ENCODE measurements at places on chromosomes 2 and 18.

- DNase-seq = no peak
These were observed 95.7 kb upstream of the EPC2 start for GRCh38 chr2:148548716-148549400.

DNA sequence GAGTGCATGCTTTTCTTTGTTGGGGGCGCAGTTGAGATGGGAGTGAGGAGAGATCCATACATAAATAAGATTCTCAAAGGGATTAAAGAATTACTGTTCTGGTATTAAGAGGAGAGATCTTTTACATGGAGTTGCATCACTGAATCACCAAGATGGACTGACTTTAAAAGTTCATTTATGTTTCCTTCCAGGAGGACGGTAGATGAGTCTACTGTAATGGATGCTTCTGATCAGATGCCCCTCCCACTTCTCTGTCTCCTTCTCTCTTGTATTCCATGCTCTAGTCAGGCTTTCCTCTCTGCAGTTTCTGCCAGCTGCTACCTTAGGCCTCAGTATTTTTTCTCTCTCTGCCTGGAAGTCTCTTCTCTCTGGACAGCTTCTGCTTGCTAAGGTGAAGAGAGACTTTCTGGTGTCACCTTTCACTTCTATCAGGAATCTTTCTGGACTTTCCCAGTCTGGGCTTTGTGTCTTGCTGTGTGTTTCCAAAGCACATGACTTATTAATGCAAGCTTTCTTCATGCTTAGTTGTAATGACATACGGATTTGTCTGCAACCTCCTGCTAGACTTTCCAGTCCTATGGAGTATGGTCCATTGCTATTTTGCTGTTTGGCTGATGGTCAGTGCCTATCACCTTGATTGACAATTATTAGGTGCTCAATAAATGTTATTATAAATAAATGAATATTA is 23.6 kb downstream of the FAM171B start:
- no peak for DNase-seq

- no peak for DNase-seq
These were observed 89.8 kb downstream of the HS1BP3 start for GRCh38 chr2:20560891-20561636.

DNA sequence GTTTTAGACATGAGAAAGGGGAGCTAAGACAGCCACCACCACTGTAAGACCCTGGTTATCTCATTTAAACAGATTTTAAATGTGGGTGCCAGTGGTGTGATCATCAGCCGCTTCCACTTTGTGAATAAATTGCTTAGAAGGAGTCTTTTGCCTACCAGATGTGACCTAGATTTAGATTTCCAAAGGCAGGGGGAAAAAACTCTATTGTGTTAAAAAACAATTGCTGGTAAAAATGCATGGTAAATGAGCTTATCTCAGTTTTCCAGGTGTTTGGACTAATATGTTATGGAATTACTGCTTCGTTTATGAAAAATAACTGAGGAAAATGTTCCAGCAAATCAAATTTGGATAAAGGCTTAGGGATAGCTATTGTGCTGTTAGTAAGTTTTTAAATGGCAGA is 466.3 kb upstream of the RAB12 start:
- DNase-seq = no peak

- peak; percentile 92 for DNase-seq
These were observed 55.1 kb upstream of the MAP4K3 start for GRCh38 chr2:39492095-39492590.

- DNase-seq = no peak
These were observed 13.3 kb downstream of the GAREM2 start for GRCh38 chr2:26185954-26186770.

GRCh38 chr18:59015531-59016152 is 124.0 kb upstream of the SEC11C start:
- DNase-seq = no peak

DNA sequence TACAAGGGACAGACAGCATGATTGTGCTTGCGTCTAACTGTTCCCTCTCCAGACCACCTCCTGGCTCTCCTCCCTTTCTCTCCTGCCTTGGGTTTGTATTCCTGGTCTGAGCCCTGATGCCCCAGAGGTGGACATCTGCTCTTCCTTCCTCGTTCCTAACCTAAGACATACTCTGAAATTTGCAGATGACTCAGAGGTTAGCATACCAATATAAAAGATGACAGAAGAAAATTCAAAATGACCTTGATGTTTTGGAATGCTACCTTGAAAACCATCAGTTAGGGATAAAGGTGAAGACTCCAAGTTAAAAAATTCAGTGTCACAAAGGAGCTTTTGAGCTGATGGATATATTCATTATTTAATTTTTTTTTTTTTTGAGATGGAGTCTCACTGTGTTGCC is 12.9 kb downstream of the SMYD1 start:
- DNase-seq = no peak

- peak; percentile 58 for DNase-seq
These were observed 355.8 kb downstream of the ARL6IP6 start for GRCh38 chr2:153074207-153074606.

DNA sequence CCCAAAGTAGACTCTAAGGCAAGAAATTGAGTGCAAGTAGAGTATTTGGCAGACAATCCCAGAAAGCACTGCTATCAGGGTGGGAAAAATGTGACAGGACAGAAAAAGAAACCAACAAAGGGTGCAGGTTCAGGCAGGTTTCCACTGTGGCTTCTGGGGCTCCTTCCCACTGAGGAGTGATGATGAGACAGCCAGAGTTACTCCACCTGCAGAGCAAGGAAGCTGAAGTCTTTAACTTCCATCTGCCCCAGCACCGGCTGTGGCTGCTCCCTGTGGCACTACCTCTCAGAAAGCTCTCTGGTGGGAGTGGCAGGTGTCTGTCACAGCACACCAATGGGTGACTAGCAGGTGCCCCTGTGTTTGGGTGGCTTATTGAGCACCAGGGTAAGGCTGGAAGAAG is 37.6 kb upstream of the ACKR3 start:
- no peak for DNase-seq

DNA sequence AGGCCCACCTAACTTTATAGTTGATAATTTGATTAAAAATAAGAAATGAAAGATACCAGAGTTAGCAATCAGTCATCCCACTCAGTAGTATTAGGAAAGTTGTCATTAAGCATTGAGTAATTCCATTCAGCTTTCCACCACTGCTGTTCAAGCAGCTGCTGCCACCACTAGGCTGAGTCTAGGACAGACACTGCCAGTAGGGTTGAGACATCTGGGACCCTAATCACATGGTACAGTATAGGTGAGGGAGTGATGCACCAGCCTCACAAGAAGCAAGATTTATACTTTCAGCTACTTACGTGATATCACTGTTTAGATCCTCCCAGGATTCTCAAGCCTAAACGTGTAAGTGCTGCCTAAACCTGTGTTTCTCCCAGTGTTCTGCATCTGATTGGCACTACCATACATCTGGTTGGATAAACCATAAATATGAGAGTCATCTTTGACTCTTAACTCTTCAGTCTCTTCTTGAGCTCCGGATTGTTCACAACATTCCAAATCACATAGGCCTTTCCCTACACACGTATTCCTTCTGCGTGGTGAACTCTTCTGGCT is 3.2 kb downstream of the UBXN4 start:
- peak; percentile 14 for DNase-seq

- DNase-seq = no peak
These were observed 138.6 kb upstream of the SERTAD2 start for GRCh38 chr2:64792300-64792699.

- no peak for DNase-seq
These were observed 11.4 kb upstream of the TRAPPC8 start for GRCh38 chr18:31954349-31954748.

- no peak for DNase-seq
These were observed 101.2 kb upstream of the FSHR start for GRCh38 chr2:49255409-49255971.

DNA sequence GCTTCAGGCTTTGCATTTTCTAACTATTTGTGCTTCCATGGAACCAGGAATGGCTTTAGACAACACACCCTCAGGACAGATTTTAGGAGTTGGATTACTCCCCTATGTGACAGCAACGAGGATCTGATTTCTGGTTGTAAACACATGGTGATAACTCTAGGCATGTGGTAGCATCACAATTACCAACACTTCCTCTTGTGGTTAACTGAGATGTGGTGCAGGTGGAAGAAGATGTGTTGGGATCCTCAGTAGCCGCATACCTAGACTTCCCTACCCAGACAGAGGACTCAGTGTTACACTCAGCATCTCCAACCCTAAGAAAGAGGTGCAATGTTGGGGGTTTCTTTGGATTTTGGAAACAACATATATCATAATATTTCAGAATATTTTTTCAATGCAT is 234.8 kb downstream of the DOK6 start:
- DNase-seq = no peak

DNA sequence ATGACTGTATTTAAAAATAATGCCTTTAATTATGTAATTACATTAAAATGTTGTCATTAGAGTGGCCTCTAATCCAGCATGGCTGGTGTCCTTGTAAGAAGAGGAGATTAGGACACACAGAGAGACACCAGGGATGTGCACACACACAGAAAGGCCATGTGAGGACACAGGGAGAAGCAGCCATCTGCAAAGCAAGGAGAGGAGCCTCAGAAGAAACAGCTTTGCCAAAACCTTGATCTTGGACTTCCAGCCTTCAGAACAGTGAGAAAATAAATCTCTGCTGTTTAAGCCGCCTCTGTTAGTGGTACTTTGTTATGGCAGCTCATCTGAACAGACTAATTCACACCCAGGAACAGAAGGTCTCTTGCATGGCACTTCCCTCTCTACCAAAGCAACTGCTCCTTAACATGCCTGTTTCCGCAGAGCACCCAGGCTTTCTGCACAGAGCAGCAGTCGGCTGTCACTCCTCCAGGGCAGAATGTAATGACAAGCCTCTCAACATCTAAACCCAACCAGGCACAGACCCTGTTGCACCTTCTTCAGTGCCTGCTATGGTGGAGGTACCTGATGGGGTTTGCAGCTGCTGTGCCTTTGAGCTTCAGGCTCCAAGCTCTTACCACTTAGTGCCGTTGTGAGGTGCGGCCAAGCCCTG is 377.7 kb downstream of the TDRD15 start:
- no peak for DNase-seq

- DNase-seq = peak; percentile 54
These were observed 73.0 kb downstream of the CTNNA2 start for GRCh38 chr2:79585701-79586433.

All from HS-5 (cell line).